ENCODE measurements at places on chromosomes 4 and X.

- peak; percentile 22 for DNase-seq
Observed at GRCh38 chrX:38754102-38754790, 47.0 kb upstream of the MID1IP1 start.

DNA sequence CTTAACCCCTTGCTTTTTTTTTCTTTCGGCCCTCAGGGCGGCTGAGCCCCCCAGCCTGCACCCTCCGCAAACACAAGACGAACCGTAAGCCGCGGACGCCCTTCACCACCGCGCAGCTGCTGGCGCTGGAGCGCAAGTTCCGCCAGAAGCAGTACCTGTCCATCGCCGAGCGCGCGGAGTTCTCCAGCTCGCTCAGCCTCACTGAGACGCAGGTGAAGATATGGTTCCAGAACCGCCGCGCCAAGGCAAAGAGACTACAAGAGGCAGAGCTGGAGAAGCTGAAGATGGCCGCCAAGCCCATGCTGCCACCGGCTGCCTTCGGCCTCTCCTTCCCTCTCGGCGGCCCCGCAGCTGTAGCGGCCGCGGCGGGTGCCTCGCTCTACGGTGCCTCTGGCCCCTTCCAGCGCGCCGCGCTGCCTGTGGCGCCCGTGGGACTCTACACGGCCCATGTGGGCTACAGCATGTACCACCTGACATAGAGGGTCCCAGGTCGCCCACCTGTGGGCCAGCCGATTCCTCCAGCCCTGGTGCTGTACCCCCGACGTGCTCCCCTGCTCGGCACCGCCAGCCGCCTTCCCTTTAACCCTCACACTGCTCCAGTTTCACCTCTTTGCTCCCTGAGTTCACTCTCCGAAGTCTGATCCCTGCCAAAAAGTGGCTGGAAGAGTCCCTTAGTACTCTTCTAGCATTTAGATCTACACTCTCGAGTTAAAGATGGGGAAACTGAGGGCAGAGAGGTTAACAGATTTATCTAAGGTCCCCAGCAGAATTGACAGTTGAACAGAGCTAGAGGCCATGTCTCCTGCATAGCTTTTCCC is 3.4 kb downstream of the MSX1 start:
- DNase-seq = no peak

DNA sequence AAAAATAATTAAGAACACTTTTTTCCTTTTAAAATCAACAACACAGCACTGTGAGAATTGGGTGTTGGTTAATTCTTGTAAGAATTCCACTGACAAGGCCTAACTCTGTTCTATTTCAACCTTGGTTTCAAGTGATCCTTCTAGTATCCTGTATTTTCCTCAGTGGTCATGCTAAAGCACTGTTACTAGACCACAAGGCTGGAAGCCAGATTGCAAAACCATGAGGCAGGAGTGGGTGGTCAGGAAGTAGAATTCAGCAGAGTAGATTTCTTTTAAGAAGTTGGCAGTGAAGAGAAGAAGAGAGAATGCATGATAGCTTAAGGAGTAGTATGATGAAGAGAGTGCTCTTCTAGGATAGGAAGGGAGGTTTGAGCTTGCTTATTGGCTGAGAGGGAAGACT is 71.6 kb upstream of the LEF1 start:
- no peak for DNase-seq

GRCh38 chrX:153527208-153527607 is 9.8 kb downstream of the ATP2B3 start:
- DNase-seq = no peak

GRCh38 chr4:54228056-54228527 is 1.0 kb upstream of the PDGFRA start:
- DNase-seq = no peak

DNA sequence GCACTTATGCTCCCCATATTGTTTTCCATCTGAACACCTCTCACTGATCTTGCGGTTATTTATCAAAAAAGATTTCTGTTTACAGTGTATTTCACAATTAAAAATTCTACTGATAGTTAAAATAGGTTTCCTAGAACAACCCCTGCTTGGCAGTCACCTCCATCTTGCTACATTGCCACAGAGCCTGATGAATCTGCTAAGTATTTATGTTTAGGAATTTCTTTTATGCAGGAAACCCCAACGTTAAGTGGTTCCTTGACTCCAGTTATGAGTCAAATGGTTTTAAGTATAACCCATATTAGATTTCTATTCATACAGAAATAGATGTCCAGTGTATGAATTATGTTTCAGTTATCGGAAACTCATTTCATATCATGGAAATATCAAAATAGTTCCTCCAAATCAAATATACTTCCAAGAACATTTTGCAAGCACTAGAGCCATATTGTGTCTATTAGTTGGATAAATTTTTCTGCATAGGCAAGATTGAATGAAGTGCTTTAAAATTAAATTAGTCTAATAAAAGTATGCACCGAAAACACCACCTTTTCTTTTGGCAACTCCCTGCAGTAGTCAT is 20.6 kb downstream of the GALNT7 start:
- DNase-seq = no peak

- DNase-seq = no peak
Observed at GRCh38 chrX:68177542-68177941, 255.8 kb downstream of the OPHN1 start.

- no peak for DNase-seq
Observed at GRCh38 chr4:181688872-181689271, 554.3 kb upstream of the TENM3 start.

DNA sequence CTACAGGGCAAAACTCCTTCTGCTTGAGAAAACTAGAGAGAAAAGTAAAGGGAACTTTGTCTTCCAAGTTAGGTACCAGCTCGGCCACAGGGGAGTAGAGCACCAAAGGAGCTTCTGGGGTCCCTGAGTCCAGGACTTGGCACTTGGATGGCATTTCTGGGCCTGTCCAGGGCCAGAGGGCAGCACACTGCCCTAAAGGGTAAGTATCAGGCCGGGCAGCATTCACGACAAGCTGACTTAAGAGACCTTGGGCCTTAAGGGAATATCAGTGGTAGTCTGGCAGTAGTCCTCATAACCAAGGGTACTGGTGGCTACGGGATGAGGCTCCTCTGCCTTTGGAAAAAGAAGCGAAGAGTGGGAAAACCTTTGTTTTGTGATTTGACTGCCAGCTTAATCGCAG is 632.7 kb downstream of the KLHL13 start:
- no peak for DNase-seq

- no peak for DNase-seq
Observed at GRCh38 chr4:148810461-148810860, 368.2 kb upstream of the NR3C2 start.

DNA sequence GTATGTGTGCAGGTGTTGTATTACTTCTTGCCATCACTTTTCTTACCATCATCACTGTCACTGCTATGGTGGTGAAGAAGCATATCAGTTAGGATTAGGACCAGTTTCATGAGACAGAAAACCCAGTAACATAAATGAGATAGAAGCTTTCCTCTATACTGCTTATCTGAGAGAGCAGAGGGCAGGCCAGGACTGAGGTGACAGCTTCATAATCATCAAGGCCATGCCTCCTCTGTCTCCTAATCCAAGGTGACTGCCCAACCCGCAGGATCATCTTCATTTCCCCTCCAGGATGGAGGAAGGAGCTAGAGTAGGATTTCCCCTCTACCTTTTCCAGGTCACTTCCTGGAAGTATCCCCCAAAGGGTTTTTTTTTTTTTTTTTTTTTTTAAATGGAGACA is 35.4 kb downstream of the TMEM131L start:
- no peak for DNase-seq

- no peak for DNase-seq
Observed at GRCh38 chr4:147491086-147491485, 10.2 kb downstream of the EDNRA start.

DNA sequence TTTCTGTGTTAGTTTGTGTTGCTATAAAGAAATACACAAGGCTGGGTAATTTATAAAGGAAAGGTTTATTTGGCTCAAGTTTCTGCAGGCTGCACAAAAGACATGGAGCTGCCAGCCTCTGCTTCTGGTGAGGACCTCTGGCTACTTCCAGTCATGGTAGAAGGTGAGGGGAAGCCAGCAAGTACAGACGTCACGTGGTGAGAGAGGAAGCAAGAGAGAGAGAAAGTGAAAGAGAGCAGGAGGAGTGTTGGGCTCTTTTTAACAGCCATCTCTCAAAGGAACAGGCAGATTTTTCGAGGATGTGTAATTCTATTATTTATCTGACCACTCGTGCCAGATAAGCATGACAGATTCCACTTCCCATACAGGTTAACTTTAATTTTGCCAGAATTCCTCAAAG is 1199.1 kb downstream of the ADGRL3 start:
- no peak for DNase-seq

- DNase-seq = no peak
Observed at GRCh38 chr4:145723336-145723735, 43.4 kb downstream of the C4orf51 start.

GRCh38 chr4:54098375-54098774 is 1.6 kb upstream of the GSX2 start:
- DNase-seq = no peak

DNA sequence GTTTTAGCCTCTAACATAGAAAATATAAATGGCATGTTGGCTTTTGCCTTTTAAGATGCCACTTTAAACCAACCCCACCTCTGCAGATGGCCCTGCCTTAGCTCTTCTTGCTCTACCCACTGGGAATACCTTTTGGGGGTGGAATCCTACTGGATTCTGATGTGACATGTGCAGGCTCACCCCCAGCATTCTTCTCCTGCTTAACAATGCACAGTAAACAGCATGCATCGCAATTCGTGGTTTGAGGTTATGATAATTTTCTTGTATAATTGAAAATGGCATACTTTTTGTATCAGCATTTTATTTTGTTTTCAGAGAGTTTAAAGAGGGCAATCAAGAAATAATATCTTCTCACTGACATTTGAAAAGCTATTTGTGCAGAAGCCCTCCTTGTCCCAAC is 167.9 kb downstream of the AREG start:
- DNase-seq = no peak

- DNase-seq = no peak
Observed at GRCh38 chr4:74391890-74392475, 27.0 kb downstream of the EREG start.

GRCh38 chrX:101605146-101605545 is 12.7 kb downstream of the ARMCX6 start:
- no peak for DNase-seq

DNA sequence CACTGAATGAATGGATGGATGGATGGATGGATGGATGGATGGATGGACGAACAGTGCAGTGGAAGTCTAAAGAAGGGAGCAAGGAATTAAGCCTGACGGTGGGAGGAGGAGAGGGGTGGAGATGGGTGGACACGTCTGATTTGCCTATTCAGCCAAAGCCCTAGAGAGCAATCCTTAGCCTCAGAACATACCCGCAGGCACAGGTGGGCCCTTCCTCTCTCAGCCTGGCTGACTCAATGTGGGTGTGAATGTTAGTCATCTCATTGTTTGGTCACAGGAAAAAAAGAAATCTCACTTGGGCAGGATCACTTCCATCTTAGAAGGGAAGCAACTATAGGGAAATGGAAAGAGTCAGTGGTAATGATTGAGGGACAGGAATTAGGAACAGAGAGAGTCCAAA is 165.9 kb downstream of the PJA1 start:
- DNase-seq = no peak

GRCh38 chr4:148025981-148026380 is 294.1 kb downstream of the ARHGAP10 start:
- DNase-seq = no peak

GRCh38 chr4:3013839-3014350 is 50.5 kb downstream of the GRK4 start:
- DNase-seq = no peak

DNA sequence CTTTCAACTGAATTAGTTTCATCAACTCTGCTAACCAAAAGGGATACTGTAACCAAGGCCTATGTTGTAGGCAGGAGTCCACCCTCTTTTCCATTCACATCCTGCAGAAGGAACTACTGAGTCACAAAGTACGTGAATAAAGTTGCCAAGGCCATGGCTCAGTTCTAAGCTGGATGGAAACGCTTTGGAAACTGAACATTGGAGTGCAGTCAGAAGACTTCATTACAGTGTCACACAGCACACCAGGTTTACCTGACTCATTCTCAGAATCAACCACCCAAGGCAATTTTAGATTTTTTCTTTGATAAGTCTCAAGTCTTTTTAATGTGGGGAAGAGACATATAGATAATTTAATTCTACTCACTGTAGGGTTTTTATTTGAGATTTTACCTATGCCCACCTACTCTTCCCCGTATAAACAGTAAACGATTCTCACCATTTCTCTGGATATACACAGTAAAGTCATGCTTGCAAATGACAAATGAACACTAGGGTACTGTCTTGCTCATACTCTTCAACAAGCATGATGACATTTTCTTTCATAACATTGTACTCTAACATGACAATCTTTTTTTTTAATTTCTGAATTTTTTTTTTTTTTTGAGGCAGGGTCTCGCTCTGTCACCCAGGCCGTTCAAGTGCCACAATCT is 58.9 kb upstream of the RBM47 start:
- peak; percentile 11 for DNase-seq

DNA sequence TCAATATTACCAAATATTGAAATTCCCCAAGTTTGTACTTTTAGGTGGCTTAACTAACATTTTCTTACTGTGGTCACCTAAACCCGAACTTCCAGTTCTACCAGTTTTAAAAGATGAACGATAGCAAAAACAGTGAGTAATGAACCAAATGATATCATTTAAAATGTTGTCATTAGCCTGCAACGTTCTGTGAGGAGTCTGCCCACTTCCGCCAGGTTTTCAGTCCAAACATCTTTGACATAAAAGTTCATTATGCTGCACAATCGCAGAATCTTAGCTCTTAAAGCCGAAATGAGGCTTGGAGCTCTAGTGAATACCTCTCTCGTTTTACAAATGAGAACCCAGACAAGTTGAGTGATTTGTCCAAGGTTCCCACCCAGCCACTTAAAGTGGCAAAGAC is 762 bp downstream of the PIGA start:
- DNase-seq = peak; percentile 24

- no peak for DNase-seq
Observed at GRCh38 chr4:108950158-108950915, 187.5 kb upstream of the ETNPPL start.

- DNase-seq = peak; percentile 66
Observed at GRCh38 chrX:69538321-69538876, 34.3 kb downstream of the NALF2 start.

- no peak for DNase-seq
Observed at GRCh38 chr4:20195071-20195885, 56.4 kb upstream of the SLIT2 start.

- no peak for DNase-seq
Observed at GRCh38 chr4:26218677-26219605, 101.9 kb upstream of the RBPJ start.

Measured in activated CD4-positive, alpha-beta T cell treated with anti-CD3 and anti-CD28 coated beads, Interleukin-2, amount 10 ng/mL, durations not matched to agents 7 days and 5 days (primary cell).